ENCODE measurements at places on chromosomes 1 and 21.

DNA sequence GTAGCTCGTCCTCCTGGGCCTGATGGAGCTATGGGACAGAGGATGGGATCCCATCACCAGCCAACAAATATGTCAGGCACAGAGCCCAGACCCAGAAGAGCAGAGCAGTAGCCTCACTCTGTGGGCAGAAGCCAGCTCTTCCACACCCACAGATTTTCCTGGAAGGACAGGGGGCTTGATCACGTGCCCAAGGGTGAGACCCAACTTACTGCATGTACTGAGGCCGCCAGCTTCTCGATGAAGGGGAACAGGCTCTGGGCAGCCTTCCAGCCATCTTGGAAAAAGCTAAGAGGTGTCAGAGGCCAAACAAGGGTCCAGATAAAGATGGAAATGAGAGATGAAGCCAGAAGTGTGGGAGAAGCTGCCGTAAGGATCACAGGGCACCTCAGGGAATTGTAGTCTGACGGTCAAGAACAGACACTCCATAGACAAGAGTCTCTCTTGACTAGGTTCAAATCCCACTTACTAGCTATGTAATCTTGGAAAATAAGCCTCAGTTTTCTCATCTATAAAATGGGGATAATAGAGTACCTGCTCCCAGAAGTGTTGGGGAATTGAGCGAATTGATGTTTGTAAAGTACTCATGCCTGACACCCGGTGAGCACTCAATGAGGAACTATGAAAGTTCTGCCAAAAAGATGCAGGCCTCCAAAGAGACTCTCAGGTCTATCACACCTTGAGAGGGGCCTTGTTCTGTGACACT, 17.0 kb upstream of the TCEA3 start:
- no peak for DNase-seq

GRCh38 chr1:66350001-66350547, 183.9 kb upstream of the SGIP1 start:
- peak; percentile 67 for DNase-seq

DNA sequence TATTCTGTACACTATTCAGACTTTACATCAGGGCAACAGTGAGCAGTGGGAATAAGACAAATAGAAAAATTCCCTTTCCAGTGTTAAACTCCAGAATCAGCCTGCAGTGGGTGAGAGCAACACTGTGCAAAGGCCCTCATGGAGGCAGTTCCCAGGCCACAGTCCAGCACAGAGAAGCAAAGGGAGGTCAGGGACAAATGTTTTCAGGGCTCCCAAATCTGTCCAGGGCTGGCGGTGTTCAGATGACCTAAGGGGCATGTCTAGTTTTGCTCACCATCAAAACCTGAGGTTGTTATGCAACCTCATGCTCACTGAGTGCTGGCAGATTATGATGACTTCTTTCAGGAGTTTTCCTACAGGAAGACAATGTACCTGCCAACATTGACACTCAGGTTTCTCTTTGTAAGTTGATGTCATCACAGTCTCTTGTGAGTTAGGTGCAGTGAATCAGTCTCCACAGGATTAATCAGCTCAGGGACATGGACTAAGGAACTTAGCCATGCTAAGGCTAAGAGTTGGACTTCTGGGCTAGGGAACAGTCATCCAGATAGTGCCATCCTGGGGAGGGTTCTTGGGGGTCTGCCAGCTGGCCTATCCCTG, 3.6 kb upstream of the LCE5A start:
- no peak for DNase-seq

- no peak for DNase-seq
Observed at GRCh38 chr1:31668303-31668883, 23.7 kb upstream of the PEF1 start.

- no peak for DNase-seq
Observed at GRCh38 chr1:201888282-201889089, at the start of gene SHISA4. SHISA4 (plus strand) TSS chr1:201888898; CDS start chr1:201888995, 97 bp downstream.

DNA sequence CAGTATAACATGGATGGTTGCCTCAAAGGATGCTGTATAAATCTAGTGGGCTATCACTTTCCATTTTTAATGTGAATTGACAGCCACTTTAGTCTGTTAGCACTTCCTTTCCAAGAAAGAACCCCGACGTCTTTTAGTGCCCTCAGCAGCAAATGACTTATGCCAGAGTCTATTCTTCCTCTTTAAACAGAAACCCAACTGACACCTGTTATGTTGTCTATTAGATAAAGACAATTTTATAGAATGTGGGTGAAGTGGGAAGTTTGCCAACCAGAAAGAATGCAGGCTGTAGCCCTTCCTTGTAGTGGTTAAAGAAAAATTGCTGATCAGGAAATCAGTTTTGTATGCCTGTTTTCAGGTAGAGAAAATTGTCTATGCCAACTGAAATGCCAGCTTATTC, 344.9 kb downstream of the ZNF326 start:
- no peak for DNase-seq

- DNase-seq: no peak
Observed at GRCh38 chr21:28754127-28754611, 238.5 kb downstream of the LTN1 start.

DNA sequence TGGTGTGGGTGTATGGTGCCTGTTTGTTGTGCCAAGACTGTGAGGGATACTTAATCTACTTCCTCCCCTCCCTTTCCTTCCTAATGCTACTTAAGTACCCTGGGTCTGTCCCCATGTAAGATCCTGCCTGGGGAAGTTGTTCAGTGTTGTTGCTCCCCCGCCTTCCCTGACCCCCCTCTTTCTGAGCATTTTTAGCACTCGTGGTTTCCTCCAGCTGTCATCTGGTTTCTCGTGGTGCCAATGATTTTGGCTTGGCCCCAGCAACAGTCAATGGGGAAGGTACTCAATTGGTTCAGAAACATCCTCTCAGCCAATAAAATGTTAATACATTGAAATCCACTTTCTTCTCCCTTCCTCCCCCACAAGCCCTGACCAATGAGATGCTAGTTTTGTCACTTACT, 8.0 kb upstream of the B4GALT3 start:
- peak; percentile 71 for DNase-seq

GRCh38 chr1:245986404-245987218, 520.5 kb downstream of the SMYD3 start:
- DNase-seq: no peak

- peak; percentile 68 for DNase-seq
Observed at GRCh38 chr1:12434174-12434573, 183.8 kb downstream of the DHRS3 start.

GRCh38 chr1:31348449-31348848, 24.4 kb downstream of the FABP3 start:
- no peak for DNase-seq

DNA sequence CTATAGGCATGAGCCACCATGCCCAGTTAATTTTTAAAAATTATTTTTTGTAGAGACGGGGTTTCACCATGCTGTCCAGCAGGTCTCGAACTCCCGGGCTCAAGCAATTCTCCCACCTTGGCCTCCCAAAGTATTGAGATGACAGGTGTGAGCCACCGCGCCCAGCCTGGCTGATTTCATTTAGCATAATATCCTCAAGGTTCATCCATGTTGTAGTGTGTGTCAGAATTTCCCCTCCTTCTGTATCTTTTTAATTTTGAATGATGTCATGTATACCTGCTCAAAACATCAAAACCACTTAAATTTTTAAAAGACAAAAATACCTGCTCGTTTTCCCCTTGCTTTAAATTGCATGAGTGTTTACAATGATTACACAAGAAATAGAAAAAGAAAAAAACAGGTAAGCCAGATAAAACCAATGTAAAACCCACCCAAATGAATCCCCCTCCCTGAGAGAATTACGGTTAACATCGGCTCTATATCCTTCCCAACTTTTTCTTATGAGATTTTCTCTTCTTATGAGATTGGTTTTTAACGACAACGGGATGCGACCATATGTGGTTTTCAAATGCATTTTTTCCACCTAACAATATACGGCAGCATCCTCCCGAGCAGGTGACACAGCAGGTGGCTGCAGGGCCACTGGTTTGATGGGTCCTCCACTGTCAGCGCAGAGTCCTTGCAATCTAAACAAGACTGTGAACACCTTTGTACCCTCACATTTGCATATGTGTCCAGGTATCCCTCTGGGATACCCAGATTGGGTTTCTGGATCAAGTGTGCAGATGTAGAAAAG, 22.1 kb downstream of the IFFO2 start:
- no peak for DNase-seq

DNA sequence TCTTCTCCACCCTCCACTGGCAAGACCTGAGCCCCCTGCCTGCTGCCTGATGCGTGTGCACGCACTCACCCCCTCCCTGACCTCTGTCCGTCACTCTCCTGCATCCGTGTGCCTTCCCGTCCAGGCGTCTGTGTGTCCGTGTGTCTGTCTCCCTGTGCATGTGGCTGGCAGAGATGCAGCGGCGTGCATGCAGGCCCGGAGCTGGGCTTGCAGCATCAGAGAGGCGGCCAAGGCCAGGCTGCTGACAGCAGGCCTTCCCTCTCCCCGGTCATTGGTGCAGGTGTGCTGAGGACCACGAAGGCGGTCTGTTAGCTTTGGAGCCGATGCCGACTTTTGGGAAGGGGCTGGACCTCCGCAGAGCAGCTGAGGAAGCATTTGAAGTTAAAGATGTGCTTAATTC, 22.8 kb upstream of the ARHGEF16 start:
- DNase-seq: no peak

DNA sequence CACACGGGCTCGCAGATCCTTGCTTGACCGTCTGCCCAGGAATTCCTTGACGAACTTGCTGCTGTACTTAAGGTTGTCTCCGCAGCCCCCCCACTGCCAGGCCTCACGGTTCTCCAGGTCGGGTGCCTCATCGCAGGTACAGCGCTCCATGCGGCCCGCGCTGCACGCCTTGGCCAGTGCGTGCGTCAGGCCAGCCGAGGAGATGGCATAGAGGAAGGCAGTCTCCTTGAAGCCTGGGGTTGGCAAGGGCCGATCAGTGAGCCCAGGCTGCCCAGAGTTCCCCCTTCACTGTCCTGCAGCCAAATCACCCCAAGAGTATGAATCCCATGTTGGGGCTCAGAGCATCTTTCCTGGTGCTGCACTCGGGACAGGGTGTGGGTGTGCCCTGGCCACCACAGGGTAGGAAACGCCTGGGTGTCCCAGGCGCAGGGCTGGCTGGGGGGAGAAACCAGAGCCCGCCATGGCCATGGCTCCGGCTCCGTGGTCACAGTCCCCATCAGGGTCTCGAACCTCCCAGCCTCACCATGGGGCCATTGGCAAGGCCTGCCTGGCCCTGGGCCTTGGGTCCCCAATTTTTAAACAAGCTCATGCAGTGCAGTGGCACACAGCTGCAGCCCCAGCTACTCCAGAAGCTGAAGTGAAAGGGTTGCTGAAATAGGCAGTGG, 23.4 kb downstream of the WNT9A start:
- no peak for DNase-seq

DNA sequence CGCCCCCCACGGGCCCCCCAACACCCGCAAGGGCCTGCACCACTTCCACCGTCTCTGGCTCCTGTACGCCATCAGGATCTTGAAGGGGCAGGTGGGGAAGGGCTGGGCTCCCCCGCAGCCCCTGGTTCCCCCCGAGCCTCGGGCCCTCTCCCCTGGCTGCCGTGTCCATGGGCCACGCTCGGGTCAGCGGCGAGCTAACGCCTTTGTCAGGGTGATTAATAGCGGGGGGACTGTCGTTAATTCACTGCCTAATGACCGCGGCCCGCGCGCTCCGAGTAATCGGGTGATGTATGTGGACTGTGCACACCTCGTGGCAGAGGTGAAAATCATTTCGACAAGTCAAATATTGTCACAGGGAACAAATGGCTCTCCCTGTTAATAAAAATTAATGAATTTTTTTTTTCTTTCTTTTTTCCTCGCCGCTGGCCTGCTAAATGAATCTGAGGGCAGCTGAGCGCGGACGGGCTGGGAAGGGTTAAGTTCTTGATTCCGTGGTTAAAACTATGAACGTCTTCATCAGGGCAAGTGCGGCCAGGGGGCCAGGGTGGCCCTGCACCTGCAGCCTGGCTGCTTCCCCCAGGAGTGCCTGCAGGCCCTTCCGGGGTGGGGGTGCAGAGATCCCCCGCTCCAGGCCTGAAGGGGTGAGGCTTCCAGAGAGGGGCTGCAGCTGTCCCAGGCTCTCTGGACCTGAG, 100.8 kb downstream of the PRDM16 start:
- no peak for DNase-seq

GRCh38 chr1:221697923-221698425, 43.9 kb downstream of the DUSP10 start:
- no peak for DNase-seq

DNA sequence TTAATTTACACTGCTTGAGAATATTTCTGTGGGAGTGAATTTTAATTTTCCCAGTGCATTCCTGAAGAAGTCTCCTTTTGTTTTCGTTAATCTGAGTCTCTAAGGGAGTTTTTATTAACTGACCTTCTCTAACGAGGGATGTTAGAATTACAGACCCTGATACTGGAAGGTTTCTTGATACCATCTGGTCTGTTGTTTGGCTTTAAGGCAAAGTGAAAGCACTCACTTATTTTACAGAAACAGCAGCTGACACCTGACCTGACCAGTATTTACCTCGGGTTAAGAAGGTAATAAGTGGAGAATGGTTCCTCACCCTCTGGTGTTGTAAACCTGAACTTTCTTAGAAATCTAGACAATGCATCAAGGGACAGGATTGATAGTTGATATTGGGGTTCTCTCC, 12.4 kb downstream of the CDC14A start:
- no peak for DNase-seq

DNA sequence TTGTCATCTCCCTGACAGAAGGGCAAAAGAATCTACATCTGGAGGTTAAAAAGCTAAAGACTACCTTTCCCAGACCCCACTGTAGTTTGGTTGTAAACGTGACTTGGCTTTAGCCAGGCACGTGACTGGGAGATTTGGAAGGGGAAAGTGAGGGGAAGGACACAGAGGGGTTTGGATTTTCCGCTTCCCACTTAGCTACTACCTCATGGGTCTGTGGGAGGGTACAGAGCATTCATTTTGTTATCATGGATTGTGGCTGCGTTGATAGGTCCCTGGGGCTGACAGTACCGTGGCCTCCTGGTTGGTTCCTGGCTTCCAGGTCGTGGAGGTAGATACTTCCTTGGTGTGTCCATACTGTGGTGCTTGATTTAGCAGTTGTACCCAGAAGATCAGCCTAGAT, 2.6 kb downstream of the CHD1L start:
- DNase-seq: no peak

DNA sequence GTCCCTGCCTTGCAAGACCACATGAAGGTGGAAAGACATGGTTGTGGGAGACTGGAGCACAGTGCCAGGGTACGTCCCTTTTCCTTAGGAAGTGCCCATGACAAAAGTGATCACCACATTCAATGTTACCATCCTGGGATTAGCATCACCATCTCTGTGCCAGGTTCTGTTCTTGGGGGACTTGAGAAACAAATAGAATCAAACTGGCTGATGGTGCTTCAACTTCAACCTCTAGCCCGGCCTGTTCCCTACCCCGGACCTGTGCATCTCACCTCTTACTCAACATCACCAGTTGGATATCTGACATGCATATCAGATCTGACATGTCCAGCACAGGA, 153.3 kb downstream of the GRIK3 start:
- peak; percentile 7 for DNase-seq
